ENCODE measurements at places on chromosomes 1 and 21. TPM values are rescaled to one million over a fixed set of nuclear protein-coding genes. Genes with fewer than 3 reads are reported as not detected.
A peak's percentile ranks its signal among the peaks of the same experiment; 100 is the strongest.

Gene CR1L
- total RNA-seq = 0.44 TPM

DNA sequence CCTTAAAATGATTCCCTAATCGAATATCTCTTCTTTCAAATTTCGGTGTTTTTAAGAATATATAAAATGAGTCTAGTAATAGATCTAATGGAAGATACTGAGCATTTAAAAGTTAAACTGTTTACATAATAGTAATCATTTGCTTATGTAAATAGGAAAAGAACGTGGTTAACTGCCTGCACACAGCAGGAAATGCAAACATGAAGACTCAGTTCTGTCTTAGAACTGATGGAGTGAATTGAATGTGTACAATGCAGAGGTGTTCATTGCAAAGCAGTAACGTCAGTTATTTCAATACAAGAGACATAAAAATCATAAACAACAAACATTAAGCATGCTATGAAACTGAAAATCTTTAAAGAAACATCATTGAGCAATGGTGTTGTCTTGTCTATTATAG is 359.4 kb upstream of the ADAMTS5 start:
- H3K4me1 ChIP-seq = no peaks in the 10 kb centered on the region
- DNase-seq = no peak

Gene OR2AK2
- total RNA-seq = not detected

GRCh38 chr1:3187415-3188149 is 118.6 kb downstream of the PRDM16 start:
- peaks cover 28% of the 10 kb centered on the region for H3K4me1 ChIP-seq
- H3K4me3 ChIP-seq = no peak overlapping the region
- peak overlapping the region; percentile 93 for H3K27ac ChIP-seq
- no peaks in the 10 kb centered on the region for H3K36me3 ChIP-seq
- H3K27me3 ChIP-seq = no peaks in the 10 kb centered on the region

Gene CLEC20A
- 0.47 TPM for total RNA-seq

All from kidney (tissue), 22 donors.